ENCODE measurements at places on chromosomes 2 and 18.

GRCh38 chr2:46143429-46144132 is 153.6 kb upstream of the EPAS1 start:
- no peak for DNase-seq

- no peak for DNase-seq
Measured at GRCh38 chr2:39736640-39737039, 42.4 kb downstream of the THUMPD2 start.

- DNase-seq = no peak
Measured at GRCh38 chr18:48306838-48307237, 102.3 kb downstream of the ZBTB7C start.

DNA sequence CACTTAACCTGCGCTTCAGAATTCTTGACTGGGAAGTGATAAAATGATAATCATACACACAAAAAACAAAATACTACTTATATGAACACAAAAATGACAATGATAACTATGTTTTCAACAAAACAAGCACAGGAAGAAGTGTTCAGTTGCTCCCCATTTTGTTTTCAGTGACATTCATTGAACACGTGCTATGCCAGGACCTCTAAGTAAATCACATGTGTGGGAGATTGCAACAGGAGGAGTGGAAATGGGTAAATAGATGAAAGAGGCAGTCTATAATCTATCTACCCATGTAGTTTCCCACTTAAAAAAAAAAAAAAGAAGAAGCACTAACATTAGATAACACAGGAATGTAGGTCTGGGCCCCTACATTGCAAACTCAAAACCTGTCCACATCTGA is 183.5 kb upstream of the HNRNPA3 start:
- DNase-seq = no peak

DNA sequence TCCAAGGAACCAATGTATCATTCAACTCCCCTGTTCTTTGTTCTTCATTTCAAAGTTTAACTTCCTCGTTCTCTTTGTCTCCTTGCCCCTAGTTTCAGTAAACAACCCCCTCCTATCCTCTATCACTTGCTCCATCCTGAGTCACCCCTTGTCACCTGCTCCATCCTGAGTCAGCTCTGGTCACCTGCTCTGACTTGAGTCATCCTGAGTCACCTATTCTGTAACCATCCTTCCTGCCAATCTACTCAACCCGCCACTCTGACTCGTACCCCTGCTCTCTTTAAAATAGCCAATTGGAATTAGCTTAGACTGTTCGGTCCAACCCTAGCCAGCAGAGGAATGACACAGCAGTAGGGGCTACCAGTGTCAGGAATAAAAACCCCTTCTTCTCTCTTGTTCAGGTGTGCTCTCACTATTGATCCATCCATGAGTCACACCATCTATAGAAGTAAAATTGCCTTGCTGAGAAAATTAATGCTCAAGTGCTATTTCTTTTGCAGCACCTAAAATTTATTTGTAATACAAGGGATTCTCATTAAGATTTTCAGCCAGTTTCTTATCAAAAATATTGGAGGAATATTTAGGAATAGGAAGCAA is 326.8 kb downstream of the AKAIN1 start:
- DNase-seq = no peak

- no peak for DNase-seq
Measured at GRCh38 chr2:127231130-127231865, 11.2 kb upstream of the CYP27C1 start.

DNA sequence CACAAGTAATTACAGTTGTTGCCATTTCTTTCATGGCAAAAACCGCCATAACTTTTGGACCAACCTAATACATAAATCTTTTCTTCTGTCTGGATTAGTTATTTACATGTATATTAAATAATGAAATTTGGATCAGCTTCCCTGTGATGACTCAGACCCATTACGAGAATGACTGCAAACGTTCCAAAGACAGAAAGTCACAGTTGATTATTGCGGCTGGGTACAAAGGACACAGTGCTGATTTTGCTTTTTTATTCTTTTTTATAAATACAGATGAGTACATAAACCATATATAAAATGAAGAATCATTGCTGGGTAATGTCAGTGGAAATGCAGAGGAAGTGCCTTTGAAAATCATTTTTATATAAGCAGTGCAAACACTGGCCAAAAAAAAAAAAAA is 126.2 kb downstream of the TWIST2 start:
- DNase-seq = no peak

Measured in CD4-positive, alpha-beta T cell treated with Interferon gamma for 1 hour (primary cell).